ENCODE measurements at places on chromosomes 7 and 10.
A peak's percentile ranks its signal among the peaks of the same experiment; 100 is the strongest.

DNA sequence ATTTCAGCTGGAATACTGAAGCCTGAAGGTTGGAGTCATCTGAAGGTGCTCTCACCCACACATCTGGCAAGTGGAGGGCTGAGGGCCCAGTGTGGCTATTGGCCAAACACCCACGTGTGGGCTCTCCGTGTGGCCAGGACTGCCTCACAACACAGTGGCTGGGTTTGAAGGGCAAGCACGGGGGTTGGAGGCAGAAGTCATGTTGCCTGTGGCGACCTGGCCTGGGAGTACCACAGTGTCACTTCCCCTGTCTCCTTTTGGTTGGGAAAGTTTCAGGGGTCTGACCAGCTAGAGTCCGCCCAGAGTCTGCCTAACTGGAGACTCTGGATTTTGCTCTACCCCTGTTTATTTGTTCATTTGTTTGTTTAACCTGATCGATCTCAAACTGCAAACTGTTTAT lies 169.5 kb downstream of the DNAJB6 start:
- DNase-seq = no peak

DNA sequence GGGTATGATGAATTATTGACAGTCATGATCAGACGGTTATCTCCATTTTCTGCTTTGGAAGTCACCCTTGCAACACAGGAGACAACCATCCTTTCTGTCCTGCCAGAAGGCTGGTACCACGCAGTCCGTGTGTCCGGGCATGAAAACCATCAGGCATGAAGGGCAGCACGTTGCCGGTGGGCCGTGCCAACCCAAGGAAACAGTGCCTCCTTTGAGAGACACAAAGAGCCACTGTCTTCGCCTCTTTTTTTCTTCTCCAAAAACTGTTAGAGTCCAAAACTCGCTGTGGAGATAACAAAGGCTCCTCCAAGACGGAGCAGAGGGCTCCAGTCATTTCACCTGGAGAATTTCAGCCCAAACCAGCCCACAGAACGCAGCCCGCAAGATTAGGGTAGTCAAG lies 60.4 kb upstream of the ARHGAP21 start:
- DNase-seq = no peak

DNA sequence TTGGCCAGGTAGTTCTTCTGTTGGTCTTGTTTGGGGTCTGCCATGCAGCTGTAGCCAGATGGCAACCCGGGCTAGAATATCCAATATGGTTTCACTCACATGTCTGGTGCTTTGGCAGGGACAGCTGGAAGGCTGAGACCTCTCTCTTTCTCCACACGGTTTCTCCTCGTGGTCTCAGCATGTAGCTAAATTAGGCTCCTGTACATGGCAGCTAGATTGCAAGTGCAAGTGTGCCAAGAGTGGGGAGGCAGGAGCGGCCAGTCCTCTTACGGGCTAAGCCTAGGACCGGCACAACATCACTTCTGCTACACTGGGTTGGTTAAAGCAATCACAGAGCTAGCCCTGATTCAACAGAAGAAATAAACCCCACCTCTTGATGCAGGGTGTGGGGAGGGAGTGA lies 9.3 kb upstream of the PDE1C start:
- no peak for DNase-seq

DNA sequence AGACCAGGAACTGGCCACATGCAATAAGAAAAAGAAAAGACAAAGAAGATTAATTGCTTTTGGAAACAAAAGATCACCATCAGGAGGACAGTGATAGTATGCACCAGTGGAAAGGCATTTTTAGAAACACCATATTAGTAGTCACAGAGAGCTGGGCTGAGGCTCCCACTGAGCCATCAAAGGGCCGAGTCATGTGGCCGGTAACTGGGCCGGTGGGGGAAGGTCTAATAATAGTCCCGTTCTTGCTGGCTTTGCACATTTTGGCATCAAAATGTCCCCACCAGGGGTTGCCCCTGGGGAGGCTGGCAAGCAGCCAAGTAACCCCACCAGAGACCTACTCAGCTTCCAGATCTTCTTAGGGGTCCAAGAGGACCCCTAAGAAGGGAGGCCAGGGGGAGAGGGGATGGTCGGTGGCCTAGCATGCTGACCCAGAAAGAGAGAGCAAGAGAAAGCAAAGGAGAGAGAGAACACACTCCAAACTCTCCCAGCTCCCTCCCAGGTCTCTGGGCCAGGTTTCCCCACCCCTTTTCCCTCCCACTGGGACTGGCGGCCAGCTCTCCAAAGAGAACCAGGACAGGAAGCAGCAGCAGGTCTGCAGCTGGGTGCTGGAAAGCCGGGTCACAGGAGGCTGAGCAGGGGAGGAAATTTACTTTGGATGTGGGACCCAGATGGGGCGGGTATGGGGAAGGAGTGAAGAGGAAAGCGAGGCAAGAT lies 70.2 kb upstream of the FGFR2 start:
- no peak for DNase-seq

GRCh38 chr10:2037246-2037645 lies 299.9 kb upstream of the ADARB2 start:
- no peak for DNase-seq

DNA sequence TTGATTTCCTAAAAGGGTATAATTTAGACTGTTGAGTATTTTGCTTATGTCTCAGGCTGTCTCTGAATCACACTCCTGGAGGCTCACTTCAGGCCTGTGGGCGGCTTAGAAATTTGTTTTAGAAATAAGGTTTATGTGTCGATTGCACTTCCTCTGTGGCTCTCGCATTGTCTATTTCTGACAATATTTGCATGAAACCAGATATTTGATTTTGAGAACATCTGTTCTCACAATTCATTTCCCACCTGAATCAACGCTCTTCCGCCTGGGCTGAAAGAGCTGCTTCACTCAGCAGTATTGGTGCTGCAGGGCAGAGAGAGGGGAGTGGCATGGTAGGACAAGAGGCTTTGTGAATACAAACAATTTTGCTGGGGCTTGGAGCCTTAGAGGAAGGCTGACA lies 262.0 kb downstream of the ADRA2A start:
- DNase-seq = no peak

GRCh38 chr10:112841549-112841948 lies 108.5 kb upstream of the TCF7L2 start:
- DNase-seq = no peak

DNA sequence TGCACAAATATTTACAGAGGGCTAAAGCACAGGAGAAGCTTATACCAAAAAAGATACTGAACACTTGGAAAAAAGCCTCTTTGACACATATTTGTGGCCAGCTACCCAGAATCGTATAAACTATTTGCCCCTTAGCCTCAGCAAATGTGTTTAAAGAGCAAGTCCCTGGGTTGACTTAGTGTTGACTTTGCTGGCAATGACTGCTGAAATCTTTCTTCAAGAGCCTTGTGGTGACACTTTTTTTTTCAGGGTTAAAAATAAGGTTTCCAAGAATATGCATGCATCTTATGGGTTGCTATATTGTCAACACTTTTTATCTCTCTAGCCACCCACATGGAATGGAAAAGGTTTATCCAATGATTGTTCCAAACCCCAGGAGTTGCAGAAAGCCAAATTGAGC lies 14.9 kb upstream of the PLEKHS1 start:
- peak; percentile 4 for DNase-seq

DNA sequence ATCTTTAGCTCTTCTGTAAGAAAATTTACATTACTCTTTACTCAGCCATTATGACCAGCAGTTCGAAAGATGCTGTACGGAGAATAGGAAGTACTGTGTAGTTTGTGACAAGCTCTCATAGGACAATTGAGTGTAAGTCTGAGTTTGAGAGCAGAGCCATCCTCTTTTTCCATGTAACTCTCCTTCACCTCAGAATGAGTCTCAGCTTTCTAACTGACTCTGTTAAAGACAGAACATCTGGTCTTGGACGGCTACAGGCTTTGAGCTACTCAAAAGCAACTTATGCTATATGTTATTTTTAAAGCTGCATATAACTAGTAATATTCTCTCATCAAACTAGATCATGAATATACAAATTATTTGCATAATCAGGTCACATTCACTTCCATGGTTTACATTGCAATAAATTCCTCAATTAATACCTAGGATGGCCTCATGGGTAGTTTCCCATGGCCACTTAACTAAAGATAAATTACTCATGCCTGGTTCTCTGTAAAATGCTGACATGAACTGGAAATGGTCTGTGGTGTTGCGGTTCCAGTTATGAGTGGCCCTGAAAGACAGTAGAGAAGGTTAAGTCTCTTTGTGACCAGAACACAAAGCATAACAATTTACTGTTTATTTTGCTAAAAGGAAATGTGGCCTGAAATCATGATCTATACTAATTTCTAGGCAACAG lies 358.7 kb downstream of the PHF14 start:
- no peak for DNase-seq

- no peak for DNase-seq
Observed at GRCh38 chr7:148625342-148625741, 34.8 kb downstream of the C7orf33 start.

DNA sequence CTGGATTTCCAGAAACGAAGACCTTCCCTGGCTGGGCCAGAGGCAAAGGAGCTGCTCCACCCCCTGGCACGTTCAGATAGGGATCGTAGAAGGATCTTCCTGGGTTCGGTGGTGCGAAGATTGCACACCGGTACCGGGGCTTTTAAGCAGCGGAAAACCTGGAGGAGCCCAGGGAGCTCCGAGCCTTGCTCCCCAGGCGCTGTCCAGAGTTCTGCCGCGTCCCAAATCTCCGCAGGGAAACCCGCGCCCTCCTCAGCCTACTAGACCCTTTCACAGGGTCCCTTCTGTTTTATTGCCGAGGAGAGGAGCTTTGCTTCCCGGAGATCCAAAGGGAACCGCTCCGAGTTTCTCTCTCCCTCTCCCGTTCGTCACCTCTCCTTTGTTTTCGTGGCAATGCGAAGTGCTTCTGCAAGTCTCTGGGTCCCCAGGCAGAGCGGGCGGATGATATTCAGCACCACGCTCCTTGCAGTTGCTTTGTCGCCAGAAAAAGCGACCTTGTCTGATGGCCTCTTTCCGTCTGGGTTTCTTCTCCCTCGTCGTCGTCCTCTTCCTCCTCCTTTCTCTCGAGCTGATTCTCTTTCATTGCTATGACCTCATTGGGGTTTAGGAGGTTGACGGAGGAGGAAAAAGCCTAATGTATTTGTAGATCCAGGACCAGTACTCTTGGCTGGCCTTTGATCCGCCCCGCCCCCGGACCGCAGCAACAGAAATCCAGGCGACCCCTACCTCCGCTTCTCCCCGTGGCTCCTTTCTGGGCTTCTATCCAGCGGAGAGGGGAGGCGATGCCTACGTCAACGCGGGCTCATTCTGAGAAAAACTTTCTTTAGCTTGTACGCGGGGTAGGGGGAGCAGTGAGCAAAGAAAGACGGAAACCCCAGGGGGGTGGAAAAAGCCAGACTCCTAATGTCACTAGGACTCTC lies at the start of gene TMEM196:
Gene TMEM196, minus strand, starts transcription at position 777 of the 920 bp plus-strand sequence. CDS start 921 bp downstream, outside the sequence.
- DNase-seq = no peak

GRCh38 chr10:125159932-125160855 lies at the start of gene CTBP2:
Gene CTBP2 (minus strand): TSS chr10:125160563.
- no peak for DNase-seq

- no peak for DNase-seq
Observed at GRCh38 chr10:102090772-102091171, 25.6 kb downstream of the HPS6 start.

DNA sequence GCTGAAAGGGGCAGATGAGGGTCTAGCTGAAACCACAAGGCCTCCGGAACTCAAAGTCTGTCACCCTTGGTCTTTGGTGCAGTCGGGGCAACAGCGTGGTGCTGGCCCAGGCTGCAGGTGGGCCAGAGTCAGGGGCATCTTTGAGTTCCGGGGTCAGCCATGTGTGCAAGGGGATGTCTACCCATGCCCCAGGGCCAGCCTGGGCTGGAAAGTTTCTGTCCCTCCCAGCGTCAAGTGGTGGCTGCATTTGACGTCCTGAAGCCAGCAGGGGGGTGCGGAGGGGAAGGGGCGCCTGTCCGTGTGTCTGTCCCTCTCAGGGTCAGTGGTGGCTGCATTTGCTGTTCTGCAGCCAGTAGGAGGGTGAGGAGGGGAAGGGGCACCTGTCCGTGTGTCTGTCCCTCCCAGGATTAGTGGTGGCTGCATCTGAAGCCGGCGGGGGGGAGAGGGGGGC lies 638 bp downstream of the BRAT1 start:
- no peak for DNase-seq

- DNase-seq = no peak
Observed at GRCh38 chr10:97279121-97279815, 13.2 kb downstream of the ARHGAP19 start.

GRCh38 chr7:68176974-68177373 lies 1180.3 kb downstream of the TYW1 start:
- DNase-seq = peak; percentile 64

DNA sequence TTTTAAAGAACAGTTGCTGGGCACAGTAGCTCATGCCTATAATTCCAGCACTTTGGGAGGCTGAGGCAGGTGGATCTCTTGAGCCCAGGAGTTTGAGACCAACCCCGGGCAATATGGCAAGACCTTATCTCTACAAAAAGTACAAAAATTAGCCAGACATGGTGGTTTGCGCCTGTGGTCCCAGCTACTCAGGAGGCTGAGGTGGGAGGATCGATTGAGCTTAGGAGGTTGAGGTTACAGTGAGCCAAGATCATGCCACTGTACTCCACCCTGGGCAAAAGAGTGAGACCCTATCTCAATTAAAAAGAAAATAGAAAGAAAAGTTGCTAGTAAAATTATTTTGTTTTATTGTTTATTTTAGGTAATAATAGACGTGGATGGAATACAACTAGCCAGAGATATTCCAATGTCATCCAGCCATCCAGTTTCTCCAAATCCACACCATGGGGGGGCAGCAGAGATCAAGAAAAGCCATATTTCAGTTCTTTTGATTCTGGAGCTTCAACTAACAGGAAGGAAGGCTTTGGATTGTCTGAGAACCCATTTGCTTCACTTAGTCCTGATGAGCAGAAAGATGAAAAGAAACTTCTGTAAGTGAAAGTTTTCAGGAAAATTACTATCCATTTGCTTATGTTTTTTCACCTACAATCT lies 3.0 kb downstream of the NUP42 start:
- no peak for DNase-seq

DNA sequence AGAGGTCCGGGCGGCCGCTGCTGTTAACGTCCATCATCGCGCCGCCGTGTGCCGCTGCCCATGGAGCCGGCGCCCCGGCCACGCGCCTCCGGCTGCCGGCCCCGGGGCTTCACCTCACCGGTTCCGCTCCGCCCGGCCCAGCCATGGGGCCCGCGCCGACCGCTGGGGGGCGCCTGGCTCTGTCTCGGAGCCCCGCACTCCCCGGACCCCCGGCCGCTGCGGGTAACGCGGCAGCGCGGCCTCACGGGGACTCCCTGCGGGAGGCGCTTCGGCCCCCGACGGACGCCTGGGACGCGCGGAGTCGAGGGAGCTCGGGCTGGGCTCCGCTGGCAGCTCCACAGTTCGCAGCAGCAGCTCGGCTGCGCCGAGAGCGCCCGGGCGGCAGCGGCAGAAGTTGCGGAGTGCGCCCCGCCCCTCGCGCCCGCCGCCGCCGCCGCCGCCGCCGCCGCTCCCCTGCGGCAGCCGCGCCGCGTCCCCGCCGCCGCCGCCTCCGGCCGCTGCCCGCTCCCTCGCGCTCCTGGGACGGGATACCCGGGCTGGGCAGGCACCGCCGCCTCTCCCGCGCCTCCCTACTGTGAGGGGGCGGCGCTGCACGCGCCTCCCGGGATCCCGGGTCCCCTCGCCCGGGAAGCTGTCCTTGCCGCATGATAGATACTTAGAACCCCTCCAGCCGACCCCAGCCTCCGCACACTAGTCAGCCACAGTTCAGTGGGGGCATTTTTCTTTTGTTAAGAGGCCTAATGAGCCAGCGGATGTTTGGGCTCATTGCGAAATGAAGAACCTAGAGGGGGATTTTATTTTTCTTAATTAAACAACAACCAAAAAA lies at the start of gene HTR7:
Gene HTR7, minus strand, starts transcription at position 405 of the 826 bp plus-strand sequence. Its CDS starts 368 bp downstream, at position 37.
- peak; percentile 14 for DNase-seq

GRCh38 chr7:64557601-64558322 lies 5.1 kb downstream of the ZNF680 start:
- no peak for DNase-seq
